ENCODE measurements at places on chromosomes 4 and X.
A peak's percentile ranks its signal among the peaks of the same experiment; 100 is the strongest.

GRCh38 chrX:153609917-153610835 lies 11.2 kb upstream of the CCNQ start:
- DNase-seq = peak; percentile 83

DNA sequence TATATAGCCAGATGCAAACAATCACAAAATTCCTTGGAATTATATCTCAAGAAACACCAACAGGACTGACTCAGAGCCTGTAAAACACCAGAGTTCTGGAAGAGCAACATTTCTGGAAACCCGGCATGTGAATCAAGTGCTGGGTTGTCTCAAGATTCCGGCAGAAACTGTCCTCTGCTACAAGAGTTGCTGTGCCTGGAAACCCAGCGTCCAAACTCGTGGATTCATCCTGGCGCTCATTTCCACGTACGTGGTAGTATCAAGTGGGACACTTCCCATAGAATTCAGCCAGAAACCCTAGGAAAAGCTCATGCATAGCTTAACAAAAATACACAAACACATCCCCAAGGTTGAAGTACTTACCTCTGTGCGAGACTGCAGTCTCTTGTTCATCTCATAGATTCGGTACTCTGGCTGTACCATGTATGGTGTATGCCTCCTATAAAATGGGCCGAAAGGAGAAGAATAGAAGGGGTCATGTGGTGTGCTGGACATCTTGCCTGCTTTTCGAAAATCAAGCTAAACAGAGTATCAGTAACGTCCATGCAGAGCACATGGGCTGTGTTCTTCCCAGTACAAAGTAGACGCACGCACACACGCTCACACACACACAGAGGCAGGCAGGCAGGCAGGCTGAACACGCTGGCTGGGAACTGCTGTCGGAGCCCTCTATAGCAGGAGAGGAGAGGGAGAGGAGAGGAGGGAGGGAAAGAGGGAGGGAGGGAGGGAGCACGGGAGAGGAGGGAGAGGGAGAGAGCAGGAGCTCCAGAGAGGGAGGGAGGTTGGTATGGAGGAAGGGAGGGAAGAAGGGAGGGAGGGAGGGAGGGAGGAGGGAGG lies at the start of gene LDB2:
Gene LDB2, minus strand, starts transcription at position 655 of the 837 bp plus-strand sequence.
- DNase-seq = no peak

DNA sequence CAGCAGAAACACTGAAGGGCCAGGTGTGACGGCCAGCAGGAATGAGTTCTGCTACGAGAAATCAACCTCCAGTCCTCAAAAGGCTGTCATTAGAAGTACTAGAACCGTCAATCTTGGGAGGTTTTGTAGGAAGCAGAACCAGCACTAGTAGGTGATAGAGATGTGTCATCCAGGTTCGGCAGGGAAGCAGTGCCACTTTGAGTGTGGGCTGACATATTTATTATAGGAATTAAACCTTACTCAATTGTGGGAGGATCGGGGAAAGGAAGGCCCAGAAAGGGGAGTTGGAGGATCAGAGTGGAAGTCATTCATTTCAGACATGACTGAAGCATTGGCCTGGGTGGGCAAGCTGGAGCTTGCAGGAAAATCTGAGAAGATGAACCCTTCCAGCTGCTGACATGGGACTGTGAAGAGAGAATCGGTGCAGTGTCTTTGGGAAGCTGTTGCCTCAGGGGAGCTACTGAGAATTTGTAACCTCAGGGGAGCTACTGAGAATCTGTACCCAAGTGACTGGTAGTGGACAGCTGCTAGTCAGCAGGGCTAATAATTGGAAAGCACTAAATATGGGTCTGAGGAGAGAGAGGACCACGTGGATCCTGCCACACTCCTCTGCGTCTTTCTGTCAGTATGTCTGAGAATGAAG lies 177.4 kb downstream of the SPRY1 start:
- DNase-seq = no peak

DNA sequence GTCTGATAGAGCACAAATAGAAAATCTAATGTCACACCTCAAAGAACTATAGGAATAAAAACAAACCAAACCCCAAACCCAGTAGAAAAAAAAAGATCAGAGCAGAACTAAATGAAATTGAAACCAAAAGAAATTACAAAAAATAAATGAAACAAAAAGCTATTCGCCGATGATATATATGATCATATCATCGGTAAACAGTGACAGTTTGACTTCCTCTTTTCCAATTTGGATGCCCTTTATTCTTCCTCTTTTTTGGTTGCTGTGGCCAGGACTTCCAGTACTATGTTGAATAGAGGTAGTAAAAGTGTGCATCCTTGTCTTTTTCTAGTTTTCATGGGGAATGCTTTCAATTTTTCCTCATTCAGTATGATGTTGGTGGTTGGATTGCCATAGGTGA lies 215.3 kb upstream of the AR start:
- no peak for DNase-seq

DNA sequence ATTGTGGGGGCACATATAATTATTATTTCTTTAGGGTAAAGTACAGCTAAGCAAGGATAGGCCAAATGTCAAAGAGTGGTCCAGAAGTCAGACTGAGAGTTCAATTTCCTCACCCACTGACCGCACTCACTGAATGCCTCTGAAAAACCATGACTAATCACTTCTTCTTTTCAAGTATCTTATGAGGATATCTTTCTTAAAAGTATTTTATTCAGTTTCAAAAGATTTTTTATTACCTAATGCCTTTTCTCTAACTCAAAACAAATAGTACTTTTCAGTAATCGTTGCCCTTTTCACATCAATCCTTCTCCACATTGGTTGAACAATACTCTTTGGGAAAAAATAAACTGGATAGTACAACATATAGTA lies 61.7 kb upstream of the CAMK2D start:
- DNase-seq = peak; percentile 13

GRCh38 chr4:13492747-13493146 lies 8.6 kb upstream of the RAB28 start:
- DNase-seq = no peak

Data from stimulated activated CD4-positive, alpha-beta T cell treated with anti-CD3 and anti-CD28 coated beads, Interleukin-15, amount 100 ng/mL, for 24 hours (primary cell).